Activated CD4-positive, alpha-beta T cell treated with anti-CD3 and anti-CD28 coated beads, Interleukin-2, amount 50 U/mL, for 24 hours (primary cell): ENCODE measurements at places on chromosomes 2 and 18.

- DNase-seq, result no peak
Measured at GRCh38 chr2:215797676-215798075, 215.7 kb downstream of the MREG start.

- no peak for DNase-seq
Measured at GRCh38 chr2:150387586-150388288, 99.7 kb downstream of the RND3 start.

- no peak for DNase-seq
Measured at GRCh38 chr2:150789376-150789905, 302.0 kb upstream of the RND3 start.

DNA sequence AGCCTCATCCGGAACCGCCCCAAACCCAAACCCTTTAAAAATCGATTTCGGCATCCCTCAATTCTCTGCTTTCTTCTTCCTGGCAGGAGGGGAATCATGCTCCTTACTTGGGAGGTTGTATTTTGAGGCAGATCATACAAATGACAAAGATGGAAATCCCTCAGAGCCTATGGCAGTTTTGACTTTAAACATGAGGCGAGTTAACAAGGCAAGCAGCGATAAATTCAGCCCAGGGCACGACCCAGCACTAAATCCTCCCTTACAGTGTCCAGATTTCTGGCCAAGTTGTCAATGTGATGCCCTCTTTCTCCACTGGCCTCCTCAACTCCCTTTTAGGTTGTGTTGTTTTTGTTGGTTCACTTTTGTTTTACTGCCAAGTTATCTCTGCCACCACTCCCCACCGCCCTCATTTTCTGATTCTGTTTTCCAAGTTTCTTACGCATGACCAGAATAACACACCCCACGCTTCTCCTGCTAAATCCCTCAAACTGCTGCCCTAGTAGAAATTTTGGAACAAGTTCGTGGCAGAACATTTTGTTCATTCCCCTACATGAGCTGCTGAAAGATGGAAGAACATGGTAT, 68.3 kb downstream of the CTAGE1 start:
- DNase-seq, result no peak

DNA sequence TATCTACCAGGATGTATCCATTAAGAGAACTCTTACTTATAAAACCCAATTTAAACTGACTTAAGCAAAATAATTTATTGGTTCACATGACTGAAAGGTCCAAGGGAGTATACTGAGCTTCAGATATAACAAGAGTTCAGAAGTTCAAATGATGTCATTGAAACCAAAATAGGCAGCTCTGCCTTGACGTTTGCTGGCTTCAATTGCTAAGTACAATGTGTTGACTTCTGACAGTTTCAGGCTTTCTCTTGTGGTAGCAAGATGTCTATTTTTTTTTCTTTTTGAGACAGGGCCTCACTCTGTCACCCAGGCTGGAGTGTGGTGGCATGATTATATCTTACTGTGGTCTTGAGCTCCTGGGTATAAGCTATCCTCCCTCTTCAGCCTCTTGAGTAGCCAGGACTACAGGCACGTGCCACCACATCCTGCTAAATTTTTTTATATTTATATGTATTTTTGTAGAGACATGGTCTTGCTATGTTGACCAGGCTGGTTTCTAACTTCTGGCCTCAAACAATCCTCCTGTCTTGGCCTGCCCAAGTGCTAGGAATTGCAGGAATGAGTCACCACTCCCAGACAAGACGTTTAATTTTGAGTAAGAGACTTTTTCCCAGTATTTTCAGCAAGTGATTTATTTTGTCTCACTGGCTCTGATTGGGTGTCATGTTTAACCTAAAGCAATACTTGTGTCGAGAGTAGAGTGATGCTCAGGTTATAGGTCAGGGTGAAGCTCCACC, 184.8 kb downstream of the NR4A2 start:
- no peak for DNase-seq

DNA sequence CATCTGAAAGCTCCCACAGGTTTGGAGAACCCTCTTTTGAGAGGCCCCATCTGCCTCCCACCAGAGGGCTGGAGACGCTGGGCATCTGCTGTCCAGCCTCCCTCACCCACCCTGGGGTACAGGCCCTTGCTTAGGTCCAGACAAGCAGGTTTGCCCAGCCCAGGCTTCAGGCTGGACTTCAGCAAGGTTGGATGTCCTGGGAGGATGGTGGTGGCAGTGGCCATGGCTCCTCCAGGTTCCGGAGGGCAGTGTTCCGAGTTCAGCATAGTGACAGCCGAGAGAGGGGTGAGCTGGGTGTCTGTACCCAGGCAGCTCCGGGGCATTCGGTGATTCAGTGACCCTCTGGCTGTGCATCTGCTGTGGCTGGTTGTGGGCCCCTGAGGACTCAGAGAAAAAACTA, 58.2 kb upstream of the HDAC4 start:
- DNase-seq, result no peak

- DNase-seq, result no peak
Measured at GRCh38 chr2:219122202-219122980, 38.2 kb downstream of the NHEJ1 start.

- DNase-seq, result no peak
Measured at GRCh38 chr2:172647439-172647838, 88.2 kb upstream of the RAPGEF4 start.

GRCh38 chr2:202564226-202564625, 70.5 kb upstream of the FAM117B start:
- DNase-seq, result no peak

DNA sequence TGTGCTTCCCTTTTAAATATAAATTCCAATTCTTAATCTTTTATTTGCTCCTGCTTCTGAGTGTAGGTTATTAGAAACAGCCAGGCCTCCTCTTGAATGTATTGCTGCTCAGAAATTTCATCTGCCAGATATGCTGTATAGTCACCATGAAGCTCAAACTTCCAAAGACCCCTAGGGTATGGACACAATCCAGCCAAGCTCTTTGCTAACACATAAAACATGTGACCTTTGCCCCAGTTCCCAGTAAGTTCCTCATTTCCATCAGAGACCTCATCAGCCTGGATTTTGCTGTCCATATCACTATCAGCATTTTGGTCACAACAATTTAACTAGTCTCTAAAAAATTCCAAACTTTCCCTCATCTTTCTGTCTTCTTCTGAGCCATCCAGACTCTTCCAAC, 75.2 kb downstream of the MAP2 start:
- DNase-seq, result no peak

DNA sequence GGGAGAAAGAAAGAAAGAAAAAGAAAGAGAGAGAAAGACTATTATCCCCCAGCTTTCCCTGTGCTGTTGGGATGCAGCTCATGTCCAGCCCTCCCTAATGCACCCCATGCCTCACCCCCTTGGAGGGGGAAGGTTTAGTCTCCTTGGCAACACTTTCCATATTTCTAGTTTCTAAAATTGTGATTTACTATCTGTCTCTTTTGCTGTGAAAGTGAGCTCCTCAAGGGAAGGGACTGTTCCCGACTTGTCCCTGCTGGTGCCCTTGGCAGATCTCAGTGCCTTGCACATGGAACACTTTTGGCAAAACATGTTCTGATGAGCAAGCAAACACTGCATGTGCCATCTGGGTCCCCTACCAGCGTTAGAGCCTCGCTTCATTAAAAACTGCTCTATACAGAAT, 11.7 kb upstream of the NAPG start:
- DNase-seq, result no peak

DNA sequence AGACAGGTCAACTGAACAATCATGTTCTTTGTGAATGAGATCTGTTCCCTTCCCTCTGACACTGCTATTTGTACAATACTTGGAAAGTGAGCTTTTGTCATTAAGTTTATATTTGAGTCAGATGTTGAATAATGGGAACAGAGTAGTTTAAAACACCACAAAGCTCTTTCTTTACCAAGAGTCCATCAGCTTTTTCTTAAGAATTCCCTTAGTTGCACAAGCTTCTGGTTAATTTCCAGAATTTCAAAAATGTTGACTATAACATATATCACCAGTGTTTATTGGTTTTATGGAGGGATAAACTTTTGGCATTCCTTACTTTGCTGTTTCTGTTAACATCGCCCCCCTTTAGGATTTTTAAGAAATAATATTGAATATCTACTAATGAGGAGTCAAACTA, 403.7 kb downstream of the CCDC85A start:
- DNase-seq, result no peak

- DNase-seq, result no peak
Measured at GRCh38 chr2:200262047-200262446, 44.4 kb upstream of the SPATS2L start.
